ENCODE measurements at places on chromosomes 3 and 15. TPM values are rescaled to one million over a fixed set of nuclear protein-coding genes. Genes with fewer than 3 reads are reported as not detected.

GRCh38 chr3:101300073-101300472 is 20.3 kb downstream of the IMPG2 start:
- DNase-seq, result no peak
- no peak overlapping the region for H3K4me3 ChIP-seq
- H3K36me3 ChIP-seq, result no peaks in the 10 kb centered on the region
- no peaks in the 10 kb centered on the region for H3K4me1 ChIP-seq

GRCh38 chr3:29597376-29598008 is 316.6 kb downstream of the RBMS3 start:
- no peak overlapping the region for H3K27ac ChIP-seq
- H3K27me3 ChIP-seq, result no peaks in the 10 kb centered on the region
- no peaks in the 10 kb centered on the region for H3K4me1 ChIP-seq
- H3K4me3 ChIP-seq, result no peak overlapping the region
- H3K36me3 ChIP-seq, result no peaks in the 10 kb centered on the region
- no peak for DNase-seq

DNA sequence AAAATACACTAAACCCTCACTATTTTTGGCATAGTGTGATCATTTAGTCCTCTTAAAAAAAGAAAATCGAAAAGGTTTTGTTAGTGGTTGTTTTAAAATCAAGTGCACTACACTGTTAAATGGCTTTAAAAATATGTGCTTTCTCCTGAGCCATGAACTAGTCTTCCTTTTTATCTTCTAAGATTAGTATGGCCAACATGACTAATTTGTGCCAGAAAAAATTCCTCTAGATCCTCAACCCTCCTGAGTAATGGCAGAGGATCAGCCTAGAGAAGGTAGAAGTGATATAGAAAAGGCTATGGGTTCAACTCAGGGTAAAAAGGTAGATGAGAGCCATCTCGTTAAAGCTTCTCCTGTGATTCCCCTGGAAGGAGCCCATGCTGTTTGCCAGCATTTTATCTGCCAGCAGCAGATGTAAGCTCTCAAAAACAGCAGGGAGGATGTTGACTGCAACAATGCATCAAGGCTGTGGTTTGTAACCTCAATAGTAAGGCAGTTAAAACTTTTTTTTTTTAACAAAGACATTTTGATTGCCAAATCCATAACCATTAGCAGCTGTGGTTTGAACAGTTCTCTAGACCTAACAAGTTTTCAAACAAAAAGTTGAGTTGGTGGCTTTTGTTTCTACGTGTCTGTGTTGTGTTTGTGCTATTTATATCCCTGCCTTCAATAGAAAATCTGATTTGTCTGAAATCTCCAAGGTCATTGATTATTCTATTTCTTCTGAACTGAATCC is 30.2 kb upstream of the ZNF609 start:
- H3K4me3 ChIP-seq, result no peak overlapping the region
- no peak for DNase-seq
- H3K27ac ChIP-seq, result peak overlapping the region; percentile 19
- H3K4me1 ChIP-seq, result no peaks in the 10 kb centered on the region

GRCh38 chr3:173789530-173790162 is 392.1 kb downstream of the NLGN1 start:
- no peaks in the 10 kb centered on the region for H3K27me3 ChIP-seq
- no peak overlapping the region for H3K4me3 ChIP-seq
- H3K27ac ChIP-seq, result no peak overlapping the region
- no peaks in the 10 kb centered on the region for H3K36me3 ChIP-seq

DNA sequence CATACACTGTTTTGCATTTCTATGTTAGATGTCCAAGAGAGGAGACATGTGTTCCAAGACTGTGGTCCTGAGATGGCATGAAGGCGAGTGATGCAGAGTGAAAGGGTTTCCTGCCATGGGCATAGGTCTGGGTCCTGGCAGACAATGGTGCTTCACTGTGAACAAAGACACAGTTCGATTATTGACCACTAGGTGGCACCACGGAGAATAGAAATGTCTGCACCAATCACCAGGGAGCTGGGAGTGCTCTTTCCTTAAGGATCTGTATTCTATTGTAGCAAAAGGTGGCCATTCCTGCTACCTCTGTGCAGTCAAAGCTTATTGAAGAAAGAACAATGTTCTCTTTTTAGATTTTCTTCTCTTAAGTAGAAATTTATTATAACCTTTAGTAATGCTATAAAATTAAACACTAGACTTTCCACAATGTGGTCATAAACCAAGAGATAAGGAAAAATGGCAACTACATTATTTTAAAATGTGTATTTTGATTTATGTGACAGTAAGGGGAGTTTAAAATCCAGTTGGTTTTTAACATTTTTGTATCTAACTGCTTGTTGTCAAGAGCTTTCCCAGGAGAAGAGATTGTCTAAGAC is 88.7 kb downstream of the GABRG3 start:
- no peaks in the 10 kb centered on the region for H3K27me3 ChIP-seq
- no peak for DNase-seq
- H3K36me3 ChIP-seq, result no peaks in the 10 kb centered on the region
- no peak overlapping the region for H3K4me3 ChIP-seq
- H3K27ac ChIP-seq, result no peak overlapping the region
- no peaks in the 10 kb centered on the region for H3K4me1 ChIP-seq

DNA sequence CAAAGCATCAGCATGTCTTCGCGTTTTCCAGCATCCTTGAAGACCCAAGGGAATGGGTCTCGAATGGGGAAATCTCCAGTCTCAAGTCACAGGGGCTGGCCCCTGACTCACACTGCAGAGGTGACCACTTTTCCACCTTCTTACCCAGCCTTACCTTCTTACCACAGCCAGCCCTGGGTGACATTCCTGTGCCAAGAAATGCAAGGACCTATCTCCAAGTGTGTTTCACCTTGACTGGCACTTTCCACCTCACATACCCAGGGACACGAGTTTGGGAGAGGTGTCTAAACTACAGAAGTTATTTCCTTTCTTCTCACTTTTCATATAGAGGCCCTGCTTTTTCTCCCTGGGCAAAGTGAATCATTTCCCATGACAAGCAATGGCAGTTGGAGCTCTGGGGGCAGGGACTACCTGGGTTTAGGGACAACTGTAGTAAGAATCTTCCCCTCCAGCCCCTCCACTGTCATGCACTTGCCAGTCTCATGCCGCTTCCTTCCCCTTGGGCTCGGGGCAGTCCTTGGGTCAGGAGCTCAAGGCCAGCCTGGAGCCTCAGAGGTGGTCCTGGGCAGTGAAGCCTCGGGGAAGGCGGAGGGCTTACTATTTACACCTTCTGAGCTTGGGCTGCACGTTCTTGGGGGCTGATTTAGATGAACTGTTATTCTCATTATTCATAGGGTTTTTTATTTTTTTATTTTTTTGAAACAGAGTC is 16.8 kb downstream of the PAQR5 start:
- no peaks in the 10 kb centered on the region for H3K27me3 ChIP-seq
- no peak for DNase-seq
- H3K27ac ChIP-seq, result no peak overlapping the region
- no peak overlapping the region for H3K4me3 ChIP-seq
- H3K4me1 ChIP-seq, result no peaks in the 10 kb centered on the region

DNA sequence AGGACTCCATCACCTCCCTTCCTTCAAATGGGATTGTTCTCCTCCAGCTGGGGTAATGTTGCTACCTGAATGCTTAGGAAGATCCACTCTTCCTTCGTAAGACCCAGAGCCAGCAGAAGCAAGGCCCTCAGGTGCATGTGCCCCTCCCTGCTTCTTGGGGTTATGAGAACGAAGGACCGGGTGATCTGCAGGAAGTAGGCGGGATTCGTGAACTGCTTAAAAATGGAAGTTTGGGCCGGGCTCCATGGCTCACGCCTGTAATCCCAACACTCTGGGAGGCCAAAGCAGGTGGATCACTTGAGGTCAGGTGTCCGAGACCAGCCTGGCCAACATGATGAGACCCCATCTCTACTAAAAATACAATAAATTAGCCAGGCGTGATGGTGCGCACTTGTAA is 8.0 kb downstream of the TLR9 start:
- peaks cover 64% of the 10 kb centered on the region for H3K4me1 ChIP-seq
- no peak overlapping the region for H3K4me3 ChIP-seq
- H3K27ac ChIP-seq, result peak overlapping the region; percentile 90
- no peaks in the 10 kb centered on the region for H3K27me3 ChIP-seq
- H3K36me3 ChIP-seq, result peaks cover 37% of the 10 kb centered on the region
- DNase-seq, result no peak

GRCh38 chr3:17638356-17638755 is 104.1 kb downstream of the TBC1D5 start:
- no peak for DNase-seq
- H3K27me3 ChIP-seq, result no peaks in the 10 kb centered on the region
- H3K4me3 ChIP-seq, result no peak overlapping the region

Gene TEX55
- total RNA-seq, result not detected

DNA sequence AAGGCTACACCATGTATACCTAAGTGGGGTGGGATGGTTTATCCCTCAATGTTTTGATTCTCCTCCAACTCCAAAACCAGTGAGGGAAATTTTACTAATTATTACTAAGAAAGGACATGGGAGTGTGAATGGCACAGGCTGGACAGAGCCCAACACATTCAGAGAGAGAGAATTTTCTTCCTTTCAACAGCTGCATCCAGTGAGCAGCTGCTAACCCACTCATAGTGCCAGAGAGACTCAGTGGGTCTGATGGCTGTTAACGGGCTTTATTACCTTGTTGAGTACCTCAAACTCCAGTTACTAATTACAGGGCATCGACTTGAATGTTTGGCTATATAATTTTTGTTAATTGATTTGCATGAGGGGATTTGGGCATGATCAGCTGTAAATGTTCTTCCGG is 75.8 kb downstream of the RORA start:
- H3K27ac ChIP-seq, result no peak overlapping the region
- H3K4me3 ChIP-seq, result no peak overlapping the region
- DNase-seq, result no peak
- no peaks in the 10 kb centered on the region for H3K4me1 ChIP-seq
- H3K36me3 ChIP-seq, result no peaks in the 10 kb centered on the region

DNA sequence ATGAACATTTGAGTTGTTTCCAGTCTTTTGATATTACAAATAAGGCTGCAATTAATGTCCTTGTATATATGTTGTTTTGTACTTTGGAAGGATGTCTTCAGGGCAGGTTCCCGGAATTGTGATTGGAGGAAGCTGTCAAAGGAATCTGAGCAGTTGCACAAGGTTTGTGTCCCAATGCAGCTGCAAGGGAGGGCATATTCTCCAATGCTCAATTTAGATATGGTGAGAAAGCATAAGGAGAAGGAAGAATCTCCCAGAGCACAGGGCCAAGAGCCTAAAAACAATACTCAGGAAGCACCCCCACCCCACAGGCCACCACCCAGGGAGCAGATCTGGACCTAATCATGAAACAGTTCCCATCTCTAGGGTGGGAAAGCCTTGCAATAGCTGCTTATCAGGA is 228.0 kb upstream of the LRRFIP2 start:
- no peaks in the 10 kb centered on the region for H3K27me3 ChIP-seq
- H3K36me3 ChIP-seq, result no peaks in the 10 kb centered on the region
- no peak for DNase-seq
- H3K27ac ChIP-seq, result no peak overlapping the region

Measured in esophagus squamous epithelium (tissue), 5 donors.